ENCODE measurements at places on chromosomes 1 and 21.
A peak's percentile ranks its signal among the peaks of the same experiment; 100 is the strongest.

GRCh38 chr1:3510136-3510955 lies 55.9 kb downstream of the ARHGEF16 start:
- DNase-seq = peak; percentile 22

GRCh38 chr1:187588917-187589316 lies 760.2 kb downstream of the PLA2G4A start:
- no peak for DNase-seq

- DNase-seq = no peak
Measured at GRCh38 chr1:21280482-21280881, 9.8 kb downstream of the ECE1 start.

- DNase-seq = no peak
Measured at GRCh38 chr1:90709535-90709934, 7.6 kb downstream of the BARHL2 start.

- DNase-seq = no peak
Measured at GRCh38 chr1:216175714-216176113, 247.5 kb downstream of the USH2A start.

DNA sequence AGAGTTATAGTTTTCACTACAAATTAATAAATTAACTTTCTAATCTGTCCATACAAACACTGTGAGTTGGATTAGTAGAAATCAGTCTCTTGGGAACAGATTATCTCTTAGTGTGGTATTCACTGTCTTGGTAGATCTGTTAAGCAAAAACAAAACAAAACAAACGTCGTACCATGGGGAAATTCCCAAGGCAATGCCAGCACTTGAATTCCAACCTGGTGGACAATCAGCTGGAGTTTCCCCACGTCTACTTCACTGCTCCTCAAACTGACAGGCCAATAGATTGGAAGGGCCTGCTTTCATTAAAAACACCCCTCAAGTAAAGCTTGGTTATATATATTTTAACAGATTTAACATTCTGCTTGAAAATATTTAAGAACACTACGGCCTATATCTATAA lies 31.9 kb downstream of the GDAP2 start:
- DNase-seq = no peak

DNA sequence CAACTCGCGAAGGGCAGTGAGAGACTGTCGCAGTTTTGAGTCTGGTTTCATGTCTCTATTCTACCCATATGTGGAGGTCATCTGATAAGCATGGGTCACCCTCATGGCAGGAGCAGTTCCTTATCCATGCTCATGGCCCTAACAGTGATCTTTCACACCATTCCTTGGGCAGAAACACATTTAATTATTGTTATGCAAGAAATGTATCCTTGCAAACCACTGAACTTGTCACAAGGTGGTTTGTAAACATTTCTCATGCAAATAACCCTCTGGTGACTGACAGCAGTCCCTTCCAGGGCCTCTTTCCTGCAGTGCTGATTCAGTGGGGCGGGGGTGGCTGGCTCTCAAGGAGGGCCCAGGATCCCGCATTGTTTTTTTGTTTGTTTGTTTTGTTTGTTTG lies 421.4 kb upstream of the RUNX1 start:
- DNase-seq = no peak

- DNase-seq = no peak
Measured at GRCh38 chr1:97759078-97759477, 161.8 kb downstream of the DPYD start.

DNA sequence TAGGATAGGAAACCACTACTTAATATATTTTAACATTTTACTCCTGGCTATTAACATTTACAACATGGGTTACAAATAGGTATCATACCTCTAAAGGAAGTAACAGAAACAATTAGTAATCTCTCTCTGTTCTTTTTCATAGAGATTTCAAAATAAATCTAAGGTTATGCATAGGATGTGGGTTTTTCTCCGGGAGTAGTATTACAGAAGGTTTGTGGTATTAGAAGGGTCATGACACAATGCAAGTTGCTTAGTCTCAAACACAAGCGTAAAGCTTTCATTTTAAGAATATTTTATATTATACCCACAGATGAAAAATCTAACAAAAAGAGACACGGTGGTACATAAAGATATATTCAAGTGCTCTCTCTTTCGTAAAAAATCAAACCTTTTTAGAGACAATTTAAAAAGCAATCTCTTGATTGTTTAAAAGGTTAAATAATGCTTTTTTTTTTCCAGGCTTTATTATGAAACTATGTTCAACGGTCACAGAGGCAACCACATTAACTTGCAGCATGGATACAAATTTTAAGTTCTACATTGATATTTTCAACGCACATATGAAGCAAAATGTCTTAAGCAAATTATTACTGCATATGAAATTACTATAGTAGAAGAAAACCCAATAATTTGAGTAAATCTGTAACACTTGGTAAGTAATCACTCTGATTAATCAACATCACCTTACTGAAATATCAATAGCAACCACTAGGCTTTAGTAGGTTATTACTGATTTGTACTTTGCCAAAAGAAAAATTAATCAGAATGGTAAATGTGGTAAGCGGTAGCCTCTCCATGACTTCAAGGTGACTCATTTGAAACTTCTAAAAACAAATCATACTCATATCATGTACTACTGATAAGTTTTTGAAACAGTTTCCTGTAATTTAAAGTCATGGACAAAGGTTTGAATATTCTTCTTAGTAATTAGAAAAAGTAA lies 97.4 kb upstream of the GFI1 start:
- no peak for DNase-seq

DNA sequence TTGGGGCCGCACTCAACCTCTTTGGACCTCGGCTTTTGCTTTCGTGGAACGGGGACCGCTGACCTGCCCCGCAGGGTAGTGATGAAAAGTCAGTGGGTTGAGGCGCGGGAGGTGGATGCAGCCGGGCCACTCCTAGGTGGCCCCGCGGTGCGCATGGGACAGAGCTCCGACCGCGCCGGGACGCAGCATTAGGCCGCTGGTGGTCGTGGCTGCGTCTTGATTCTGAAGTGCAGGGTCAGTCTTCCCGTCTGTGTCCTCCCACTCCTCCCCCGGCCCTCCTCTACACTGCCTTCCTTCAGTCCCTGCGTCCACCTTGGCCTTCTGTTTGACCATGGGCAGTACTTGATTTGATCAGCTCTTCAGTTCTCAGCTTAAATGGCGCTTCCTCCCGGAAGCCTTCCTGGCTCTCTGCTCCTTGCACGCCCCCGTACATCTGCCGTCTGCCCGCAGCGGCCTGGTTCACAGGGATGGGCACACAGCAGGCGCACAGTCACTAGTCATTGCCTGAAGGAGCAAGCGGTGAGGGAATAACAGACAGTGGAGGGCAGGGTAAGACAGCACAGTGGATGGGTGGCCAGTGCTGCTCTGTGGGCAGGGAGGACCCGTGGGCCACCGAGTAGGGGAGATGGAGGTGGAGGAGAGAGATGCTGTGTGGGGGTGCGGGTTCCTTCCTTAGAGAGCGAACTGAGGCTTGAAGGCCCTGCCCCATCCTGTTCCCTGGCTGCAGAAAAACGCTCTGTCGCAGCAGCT lies 633 bp downstream of the THEMIS2 start:
- no peak for DNase-seq

GRCh38 chr1:1075148-1075935 lies 1.2 kb upstream of the RNF223 start:
- no peak for DNase-seq

- no peak for DNase-seq
Measured at GRCh38 chr21:44800971-44801467, 601 bp downstream of the UBE2G2 start.

GRCh38 chr1:44338136-44338535 lies 16.9 kb downstream of the ERI3 start:
- no peak for DNase-seq

GRCh38 chr1:20483098-20483832 lies 2.7 kb downstream of the CAMK2N1 start:
- no peak for DNase-seq

GRCh38 chr1:77465139-77465538 lies 183.3 kb downstream of the AK5 start:
- DNase-seq = no peak

- no peak for DNase-seq
Measured at GRCh38 chr1:198528364-198528763, 12.1 kb downstream of the ATP6V1G3 start.

GRCh38 chr1:180927348-180927747 lies 14.7 kb downstream of the KIAA1614 start:
- peak; percentile 57 for DNase-seq

- DNase-seq = no peak
Measured at GRCh38 chr1:247332623-247333361, 1.1 kb upstream of the ZNF496 start.

DNA sequence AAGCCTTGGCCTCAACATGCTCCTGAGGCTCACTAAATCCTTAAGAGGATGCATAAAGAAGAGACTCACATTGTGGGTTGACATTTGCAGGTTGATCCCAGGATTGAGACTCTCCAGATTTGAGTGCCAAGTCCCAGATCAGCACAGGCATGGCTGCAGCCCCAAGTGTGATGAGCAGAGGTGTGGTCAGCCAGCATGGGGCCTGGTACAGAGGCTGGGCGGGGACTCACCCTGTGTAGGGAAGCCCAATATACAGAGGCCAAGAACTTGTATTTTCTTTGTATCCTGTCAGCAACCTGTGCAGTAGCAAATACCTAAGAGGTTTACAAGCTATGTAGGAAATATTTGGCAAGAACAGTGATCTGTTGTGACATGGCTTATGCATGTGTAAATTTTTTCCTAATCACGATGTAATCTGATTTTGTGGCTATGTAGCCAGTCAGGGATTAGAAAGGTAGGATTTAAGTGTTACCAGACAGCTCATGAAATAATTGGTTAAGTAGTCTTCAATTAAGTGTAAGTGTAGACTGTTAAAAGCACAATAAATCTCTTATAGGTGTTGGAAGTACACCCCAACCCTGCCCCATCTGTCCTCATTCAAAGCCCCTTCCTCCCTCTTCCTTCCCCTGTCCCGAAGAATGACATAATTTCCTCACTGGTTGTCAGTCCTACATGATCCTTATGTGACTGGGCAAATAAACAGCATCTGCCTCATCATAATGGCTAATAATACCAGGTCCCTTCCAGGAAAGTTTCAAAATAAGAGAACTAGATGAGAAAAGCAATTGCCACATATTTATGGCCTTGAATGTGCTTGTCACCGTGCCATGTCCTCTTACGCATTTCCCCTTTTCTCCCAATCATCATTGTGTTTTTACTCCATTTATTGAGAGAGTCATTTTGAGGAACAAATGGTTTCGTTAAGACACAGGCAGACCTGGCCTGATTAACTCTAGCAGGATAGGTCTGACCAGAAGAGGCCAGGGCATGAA lies 120.9 kb downstream of the HLX start:
- DNase-seq = no peak

DNA sequence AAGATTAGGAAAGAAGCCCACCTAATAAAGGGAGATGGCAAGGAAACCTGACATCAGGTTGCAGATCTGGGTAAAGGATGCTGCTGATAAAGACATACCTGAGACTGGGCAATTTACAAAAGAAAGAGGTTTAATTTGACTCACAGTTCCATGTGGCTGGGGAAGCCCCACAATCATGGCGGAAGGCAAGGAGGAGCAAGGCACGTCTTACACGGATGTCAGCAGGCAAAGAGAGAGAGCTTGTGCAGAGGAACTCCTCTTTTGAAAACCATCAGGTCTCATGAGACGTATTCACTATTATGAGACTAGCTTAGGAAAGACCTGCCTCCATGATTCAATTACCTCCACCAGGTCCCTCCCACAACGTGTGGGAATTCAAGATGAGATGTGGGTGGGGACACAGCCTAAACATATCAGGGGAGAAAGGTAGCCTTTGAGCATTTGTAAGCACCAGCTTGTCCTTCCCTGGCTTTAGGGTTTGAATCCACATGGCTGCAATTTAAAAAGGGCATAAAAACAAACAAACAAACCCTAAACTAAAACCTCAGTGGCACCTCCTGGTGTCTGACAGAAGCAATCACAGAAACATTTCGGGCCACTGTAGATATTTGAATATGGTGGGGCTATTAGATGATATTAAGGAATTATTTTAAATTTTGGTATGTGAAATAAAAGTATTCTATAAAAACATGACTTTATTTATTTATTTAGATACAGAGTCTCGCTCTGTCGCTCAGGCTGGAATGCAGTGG lies 33.1 kb downstream of the SLC2A7 start:
- DNase-seq = no peak

GRCh38 chr1:72896256-72896655 lies 613.9 kb upstream of the NEGR1 start:
- DNase-seq = no peak

DNA sequence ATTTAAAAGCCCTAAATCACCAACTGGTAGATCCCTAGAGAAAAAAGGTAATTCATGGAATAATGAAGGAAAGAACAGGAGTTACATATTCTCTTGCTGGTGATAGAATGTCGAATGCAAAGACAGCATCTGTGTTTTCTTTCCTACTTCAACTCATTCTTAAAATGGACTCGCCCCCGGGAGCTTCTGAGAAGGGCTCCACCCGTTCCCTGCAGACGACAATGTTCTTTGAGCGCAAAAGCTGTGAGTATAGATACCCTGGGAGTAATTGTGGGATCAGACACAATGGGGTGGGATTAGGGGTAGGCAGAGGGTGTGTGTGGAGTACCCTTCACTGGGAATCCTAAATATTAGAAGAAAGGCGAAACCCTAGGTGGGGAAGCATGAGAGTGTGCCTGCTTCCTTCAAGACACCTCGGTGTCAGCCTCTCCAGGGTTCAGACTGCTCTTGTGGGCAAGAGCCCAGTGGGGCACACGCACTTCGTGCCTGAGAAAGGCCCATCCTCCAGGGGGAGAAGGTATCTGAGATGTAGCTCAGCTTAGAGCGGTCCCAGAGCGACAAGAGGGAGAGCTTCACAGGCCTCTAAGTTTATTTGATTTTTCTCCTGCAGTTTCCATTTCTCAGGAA lies 123.3 kb upstream of the DPYD start:
- no peak for DNase-seq

DNA sequence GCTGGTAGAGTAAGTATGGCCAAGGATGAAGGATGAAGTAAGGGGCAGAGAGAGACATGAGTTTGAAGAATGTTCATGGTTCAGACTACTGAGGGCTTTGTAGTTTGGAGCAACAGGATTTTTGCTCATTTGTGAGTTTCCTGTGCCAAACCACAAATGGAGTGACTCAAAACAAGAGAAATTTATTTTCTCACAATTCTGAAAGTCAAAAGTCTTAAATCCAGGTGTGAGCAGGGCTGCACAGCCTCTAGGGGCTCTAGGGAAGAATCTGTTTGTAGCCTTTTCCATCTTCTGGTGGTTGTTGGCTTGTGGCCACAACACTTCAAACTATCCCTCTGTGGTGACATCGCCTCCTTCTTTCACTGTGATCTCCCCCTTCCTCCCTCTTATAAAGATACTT lies 58.9 kb downstream of the RHOU start:
- no peak for DNase-seq

DNA sequence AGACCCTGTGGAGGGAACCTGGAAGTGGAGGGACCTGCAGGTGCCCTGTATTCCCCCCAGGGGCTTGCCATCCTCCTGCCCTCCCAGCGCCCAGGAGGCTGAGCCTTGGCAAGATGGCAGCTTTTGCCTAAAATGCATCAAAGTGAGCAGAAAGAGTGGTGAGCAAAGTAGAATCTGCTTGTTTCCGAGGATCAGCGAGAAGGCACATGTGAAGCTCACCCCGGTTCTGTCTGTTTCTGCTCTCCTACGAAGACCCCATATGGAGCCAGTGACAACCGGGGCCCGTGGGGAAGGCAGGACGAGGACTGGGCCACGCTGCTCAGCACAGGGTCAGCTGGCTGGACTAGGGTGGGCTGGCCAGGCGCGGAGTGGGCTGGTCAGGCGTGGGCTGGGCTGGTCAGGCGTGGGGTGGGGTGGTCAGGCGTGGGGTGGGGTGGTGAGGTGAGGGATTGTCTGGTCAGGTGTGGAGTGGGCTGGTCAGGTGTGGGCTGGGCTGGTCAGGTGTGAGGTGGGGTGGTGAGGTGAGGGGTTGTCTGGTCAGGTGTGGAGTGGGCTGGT lies 5.2 kb upstream of the FNDC10 start:
- DNase-seq = no peak

- DNase-seq = no peak
Measured at GRCh38 chr1:218686761-218687160, 341.6 kb downstream of the TGFB2 start.
